ENCODE measurements at places on chromosomes 7 and 10.

DNA sequence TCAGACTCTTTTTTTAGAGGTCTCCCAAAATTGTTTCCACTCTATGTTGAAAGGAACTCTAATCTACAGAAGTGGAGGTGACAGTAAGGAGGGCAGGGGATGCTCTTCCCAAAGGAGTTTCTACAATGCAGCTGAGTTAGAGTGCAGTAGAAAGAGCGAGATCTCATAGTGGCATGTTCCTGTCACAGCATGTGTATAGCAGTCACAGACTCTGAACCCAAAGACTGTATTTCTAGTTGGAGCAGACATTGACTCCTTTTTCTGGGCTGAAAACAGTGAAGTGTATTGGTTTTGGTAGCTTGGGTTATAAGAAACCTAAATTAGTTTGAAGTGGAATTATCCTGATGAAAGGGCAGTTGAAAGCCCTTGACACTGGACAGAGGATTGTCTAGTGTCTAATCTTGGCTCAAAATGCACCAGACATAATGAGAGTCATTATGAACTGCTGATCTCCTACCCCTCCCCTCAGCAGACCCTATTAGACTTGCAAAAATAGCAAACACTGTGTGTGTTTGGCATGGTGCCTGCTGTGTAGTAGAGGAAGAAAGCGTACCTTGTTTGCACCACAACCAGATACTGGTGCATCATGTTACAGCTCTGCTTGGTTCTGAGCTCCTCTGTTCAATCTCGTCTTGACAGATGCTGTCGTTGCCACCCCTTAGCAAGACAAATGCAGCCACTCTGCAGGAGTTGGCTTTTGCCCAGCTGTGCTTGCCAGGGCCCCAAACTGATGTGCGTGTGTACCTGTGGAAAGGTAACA lies 336.0 kb downstream of the AUTS2 start:
- DNase-seq = peak; percentile 96

GRCh38 chr10:46527241-46527811 lies 29.1 kb downstream of the GPRIN2 start:
- DNase-seq = no peak

- DNase-seq = no peak
Observed at GRCh38 chr7:108001764-108002725, 916 bp downstream of the LAMB1 start.

- no peak for DNase-seq
Observed at GRCh38 chr10:10967029-10967428, 50.6 kb upstream of the CELF2 start.

DNA sequence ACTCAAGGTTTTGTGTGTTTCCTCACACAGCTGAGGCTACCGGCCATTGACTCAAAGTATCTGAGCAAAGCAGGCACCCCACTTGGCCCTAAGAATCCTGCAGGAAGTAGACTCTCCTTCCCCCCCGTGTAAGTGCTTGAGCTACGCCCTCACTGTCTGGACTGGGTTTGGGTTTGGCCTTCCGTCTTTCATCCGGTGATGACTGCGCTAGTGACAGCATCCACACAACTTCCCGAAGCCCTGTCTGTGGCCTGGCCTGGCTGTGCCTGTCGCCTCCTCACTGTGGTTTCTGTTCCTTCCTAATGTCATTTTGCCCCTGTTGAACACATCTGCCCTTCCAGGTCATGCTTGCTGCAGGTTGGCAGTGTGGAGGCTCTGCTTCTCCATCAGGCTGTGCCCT lies 14.5 kb downstream of the C7orf57 start:
- DNase-seq = no peak

DNA sequence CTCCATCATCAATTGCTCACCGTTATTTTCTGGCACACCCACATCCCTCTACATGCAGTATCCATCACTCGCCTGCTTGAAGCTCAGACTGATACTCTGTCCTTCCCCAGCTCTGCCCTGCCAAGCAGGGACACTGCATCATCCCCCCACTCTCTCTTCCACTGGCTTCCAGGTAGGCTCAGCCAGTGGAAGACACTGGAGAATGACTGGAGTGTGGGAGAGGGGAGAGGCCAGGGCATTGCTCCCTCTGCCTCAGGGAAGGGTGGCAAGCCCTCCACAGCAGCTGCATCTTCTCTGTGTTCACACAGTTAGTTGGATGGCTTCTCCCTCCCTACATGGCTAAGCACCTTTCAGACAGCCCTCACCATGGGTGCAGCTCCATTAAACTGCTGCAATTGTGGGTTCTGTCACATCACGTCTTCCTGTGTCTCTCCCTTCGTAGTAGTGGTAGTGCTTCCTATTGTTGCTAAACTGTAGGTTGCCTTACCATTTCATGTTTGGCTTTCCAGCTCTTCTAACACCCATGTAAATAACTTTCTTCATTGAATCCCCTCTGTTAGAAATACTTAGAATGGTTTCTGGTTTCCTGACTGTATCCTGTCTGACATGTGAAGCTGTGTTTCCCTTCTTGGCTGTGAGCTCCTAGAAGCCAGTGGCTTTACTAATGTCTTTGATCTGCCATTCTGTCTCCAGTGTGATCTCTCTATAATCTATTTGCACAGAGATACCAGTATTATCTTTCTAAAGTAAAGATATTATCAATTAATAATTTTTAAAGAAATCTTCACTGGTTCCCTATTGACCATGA lies 483.7 kb upstream of the LRRN3 start:
- DNase-seq = no peak

DNA sequence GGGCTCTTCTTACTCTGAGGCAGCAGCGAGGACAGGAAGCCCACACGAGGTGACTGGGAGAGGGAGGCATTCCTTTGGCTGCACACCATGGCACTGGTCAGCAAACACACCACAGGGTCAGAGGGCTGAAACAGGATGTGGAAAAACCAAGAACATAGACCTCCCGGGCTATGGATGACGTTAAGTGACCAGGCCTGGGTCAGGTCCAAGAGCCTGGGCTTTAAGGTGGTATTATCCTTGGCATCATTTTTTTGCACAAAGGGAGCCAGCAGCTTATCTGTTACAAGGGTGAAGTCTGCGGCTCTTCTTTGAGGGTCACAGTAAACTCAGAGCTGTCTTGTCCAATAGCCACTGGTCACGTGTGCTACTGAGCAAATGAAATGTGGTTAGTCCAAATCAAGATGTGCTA lies 7.0 kb downstream of the WDR91 start:
- no peak for DNase-seq

GRCh38 chr7:112076324-112076723 lies 129.9 kb downstream of the DOCK4 start:
- no peak for DNase-seq

DNA sequence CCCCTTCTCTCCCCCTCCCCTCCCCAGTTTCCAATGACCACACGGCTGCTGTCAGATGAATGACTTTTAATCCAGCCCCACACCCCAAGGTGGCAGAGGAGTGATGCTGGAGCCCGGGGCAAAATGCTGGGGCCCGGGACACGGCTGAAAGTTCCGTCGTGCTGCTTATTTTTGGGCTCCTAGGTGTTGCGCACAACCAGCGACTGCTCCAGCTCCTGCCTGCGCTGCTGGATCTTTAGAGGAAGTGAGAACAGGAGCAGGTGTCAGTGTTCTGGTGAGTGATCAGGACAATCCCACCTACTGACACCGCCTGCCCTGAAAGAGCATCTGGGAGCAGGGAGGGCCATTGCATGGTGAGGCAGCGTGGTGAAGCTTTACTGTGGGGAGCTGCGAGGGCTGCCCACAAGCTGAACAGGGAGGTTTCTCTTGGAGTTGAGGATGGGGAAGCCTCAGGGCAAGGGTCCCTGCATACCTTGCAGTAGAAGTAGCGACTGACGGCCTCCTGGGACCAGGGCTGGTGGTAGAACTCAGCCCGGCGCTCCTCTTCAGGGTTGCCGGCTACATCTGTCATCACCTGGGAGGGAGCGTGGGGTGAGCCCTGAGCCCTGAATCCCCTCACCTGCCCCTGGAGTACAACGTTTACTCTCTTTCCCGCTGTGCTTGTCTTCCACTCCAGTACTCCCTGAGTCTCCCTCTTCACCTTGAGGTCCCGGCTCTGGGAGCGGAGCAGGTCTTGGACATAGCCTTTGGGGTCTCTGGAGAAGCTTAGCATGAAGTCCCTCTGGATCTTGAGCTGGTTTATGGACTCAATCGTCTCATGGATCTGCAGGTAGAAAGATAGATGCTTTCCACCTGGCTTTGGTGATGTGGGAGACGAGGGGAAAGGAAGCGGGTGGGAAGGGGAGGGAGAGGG lies 6.9 kb downstream of the CHPF2 start:
- DNase-seq = no peak

- no peak for DNase-seq
Observed at GRCh38 chr10:67975871-67976270, 91.4 kb downstream of the SIRT1 start.

GRCh38 chr10:93947055-93947454 lies 46.7 kb upstream of the PLCE1 start:
- DNase-seq = no peak

DNA sequence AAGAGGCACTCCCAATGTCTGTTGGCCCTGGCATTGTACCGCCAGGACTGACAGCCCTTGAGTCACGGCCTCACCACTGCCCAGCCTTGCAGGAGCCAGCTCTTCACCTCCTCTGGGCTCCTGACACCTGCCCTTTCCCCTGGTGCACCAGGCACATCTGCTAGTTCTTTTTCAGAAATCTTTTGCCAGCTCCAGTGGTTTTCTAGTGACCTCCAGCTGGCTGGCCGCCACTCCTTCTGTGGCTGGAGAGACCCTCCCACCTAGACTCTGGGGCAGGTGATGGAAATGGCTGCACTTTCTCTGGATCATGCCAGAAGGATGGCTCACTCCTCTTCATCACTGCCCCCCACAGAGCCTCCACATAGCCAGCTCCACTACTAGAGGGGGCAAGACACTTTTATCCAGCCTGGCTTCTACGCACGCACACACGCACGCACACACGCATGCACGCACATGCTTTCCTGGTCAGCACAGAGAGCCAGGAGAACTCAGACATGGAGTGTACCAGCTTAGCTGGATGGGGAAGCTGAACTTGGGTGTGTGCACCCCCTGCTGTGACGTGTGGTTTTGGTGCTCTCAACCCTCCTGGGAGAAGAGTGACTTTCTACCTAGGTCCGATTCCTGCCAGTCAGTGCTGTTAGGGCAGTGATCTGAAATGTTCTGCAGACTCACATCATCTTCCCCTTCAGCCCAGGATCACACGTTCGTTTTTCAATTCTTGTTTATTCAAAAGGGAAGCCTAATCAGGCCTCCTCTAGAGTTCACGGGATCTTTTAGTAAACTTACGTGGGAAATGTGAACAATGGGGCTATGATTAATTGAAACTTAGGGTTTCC lies 222.0 kb downstream of the PRPF18 start:
- DNase-seq = no peak

DNA sequence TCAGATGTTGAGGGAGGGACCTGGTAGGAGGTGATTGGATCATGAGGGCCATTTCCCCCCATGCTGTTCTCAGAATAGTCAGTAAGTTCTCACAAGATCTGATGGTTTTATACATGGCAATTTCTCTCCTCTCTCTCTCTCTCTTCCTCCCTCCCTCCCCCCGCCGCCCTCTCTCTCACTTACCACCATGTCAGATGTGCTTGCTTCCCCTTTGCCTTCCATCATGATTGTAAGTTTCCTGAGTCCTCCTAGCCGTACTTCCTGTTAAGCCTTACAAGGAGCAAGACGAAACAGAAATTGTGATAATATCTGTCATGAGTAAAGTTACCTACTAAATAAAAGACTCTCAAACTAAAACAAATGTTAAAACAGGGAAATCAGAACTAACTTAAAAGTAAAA lies 19.9 kb upstream of the GPR141 start:
- DNase-seq = no peak

DNA sequence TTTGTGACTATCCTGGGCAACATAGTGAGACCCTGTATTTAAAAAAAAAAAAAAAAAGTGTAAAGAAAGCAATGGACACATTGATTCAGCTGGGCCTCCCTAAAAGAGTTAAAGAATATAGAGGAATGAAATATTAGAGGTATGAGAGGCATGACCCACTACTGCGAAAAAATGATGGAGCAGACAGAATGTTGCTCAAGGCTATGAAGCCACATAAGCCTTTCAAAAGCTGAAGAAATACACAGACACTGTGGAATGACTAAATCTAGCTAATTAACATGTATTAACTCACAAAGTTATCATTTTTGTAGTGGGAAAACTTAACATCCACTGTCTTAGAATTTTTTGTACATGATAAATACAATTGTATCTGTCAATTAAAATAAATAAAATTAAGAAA lies 107.3 kb downstream of the HGF start:
- no peak for DNase-seq

- no peak for DNase-seq
Observed at GRCh38 chr7:23218196-23218595, 28.4 kb upstream of the GPNMB start.

DNA sequence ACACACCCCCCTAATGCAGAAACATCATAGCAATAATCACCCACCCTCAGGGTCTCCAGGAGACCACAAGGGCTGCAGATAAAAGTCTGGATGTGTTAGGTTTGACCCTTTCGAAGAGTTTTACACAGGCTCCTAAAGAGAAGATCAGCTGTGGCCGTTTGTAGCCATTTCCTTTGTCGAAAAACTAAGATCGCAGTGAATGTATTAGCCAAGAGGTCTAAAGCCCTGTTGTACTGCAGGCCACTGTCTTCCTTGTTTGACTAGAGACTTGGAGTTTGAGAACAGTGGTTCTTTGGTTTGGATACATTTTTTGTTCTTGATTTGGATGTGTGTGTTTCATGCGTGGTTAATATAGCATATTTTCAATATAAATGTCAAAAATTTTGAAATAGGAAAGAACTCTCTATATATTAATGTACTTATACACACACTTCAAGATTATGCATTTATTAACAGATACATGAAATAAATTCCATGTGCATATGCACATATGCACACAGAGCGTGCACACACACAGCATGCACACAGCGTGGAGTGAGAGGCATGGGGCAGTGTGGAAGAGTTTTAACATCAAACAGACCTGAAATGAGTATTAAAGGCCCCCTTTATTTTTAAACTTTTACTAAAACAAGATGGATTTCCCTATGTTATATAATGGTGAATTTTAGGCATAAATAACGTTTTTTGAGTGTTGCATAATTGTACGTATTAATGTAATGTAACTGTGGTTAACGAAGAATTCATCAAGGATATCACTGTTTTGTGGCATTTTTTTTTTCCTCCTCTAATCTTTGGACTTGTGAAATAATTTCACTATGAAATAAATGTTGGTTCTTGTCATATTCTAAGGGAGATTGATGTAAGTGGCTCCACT lies 2.2 kb downstream of the IKZF1 start:
- no peak for DNase-seq

DNA sequence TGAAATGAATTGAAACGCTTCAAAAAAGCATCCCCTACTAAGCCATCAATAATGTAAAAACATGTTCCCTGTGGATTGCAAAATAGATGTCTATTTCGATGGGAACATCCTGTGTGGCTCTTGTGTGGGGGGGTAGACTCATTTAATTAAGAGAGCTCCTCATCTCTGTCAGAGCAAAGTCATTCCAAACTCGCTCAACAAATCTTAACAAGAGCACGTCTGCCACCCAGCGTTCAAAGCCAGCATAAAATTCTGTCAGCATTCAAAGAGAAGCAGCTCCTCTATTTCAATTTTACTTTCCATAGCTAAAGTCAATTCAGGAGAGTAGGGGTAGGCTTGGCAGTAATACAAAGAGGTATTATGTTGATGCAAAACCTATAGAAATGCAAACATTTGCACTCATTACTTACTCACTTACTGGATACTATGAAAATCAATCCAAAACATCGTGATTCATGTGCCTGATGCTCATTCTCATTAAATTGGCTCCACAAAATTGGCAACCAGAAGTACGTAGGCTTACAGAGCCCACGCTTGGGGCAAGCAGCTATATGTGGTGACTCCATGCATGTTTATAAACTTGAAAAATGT lies 114.9 kb downstream of the IPMK start:
- no peak for DNase-seq
